ENCODE measurements at places on chromosomes 2 and 18. TPM values are rescaled to one million over a fixed set of nuclear protein-coding genes. Genes with fewer than 3 reads are reported as not detected.
A peak's percentile ranks its signal among the peaks of the same experiment; 100 is the strongest.

DNA sequence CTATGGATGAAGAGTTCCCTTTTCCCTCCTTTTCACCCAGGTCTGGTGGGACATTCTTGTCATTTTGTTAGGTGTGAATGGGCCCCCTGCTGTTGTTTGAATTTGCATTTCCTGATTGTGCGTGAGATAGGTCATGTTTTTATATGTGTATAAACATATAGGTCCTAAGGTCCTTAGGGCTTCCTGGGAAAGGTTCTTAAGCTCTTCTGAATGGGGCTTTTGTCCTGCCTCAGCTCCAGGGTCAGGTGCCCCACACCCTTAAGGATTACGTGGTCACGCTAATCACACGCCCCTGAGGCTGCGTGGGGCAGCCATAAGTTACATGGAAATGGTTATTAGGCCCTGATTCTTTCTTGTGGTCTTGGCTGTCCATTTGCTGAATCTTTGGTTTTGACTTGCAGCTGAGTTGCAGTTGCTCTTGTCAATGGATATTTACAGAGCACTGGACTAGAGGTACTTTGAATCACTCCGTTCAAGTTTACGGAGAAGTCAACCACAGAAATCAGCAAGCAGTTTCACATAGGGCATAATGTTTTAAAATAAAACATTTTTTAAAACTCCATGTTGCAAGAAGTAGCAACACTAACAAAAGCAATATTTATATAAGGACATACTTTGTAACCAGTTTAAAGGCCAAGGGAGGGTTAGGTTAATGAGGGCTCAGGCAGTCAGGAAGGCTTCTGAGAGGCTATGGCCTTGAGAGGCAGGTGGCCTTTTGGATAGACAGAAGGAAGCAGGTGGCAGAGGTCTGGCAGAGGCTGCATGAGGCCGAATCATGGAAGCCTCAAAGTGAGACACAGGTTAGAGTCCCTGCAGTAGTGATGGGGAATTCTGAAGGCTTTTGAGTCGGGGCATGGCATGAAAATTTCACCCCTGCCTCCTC lies 24.2 kb downstream of the LIPG start:
- DNase-seq: no peak
- no peak overlapping the region for H3K4me3 ChIP-seq
- H3K27me3 ChIP-seq: no peaks in the 10 kb centered on the region
- peaks cover 7% of the 10 kb centered on the region for H3K4me1 ChIP-seq

The EGR4 gene
- total RNA-seq: not detected

GRCh38 chr2:26848336-26849055 lies 564 bp downstream of the DPYSL5 start:
- DNase-seq: peak; percentile 90
- no peaks in the 10 kb centered on the region for H3K36me3 ChIP-seq
- no peak overlapping the region for H3K4me3 ChIP-seq
- H3K27me3 ChIP-seq: peaks cover 85% of the 10 kb centered on the region

The EMILIN1 gene
- total RNA-seq: 138 TPM

The HOXD13 gene
- not detected for total RNA-seq

GRCh38 chr2:180012523-180012922 lies 5.4 kb upstream of the CWC22 start:
- H3K4me3 ChIP-seq: peak overlapping the region; percentile 14
- peaks cover 24% of the 10 kb centered on the region for H3K4me1 ChIP-seq
- DNase-seq: peak; percentile 54
- no peaks in the 10 kb centered on the region for H3K36me3 ChIP-seq

The CXCR1 gene
- total RNA-seq: not detected

The DCDC2C gene
- not detected for total RNA-seq

GRCh38 chr2:18959952-18960717 lies 370.8 kb upstream of the NT5C1B start:
- H3K36me3 ChIP-seq: no peaks in the 10 kb centered on the region
- no peak for DNase-seq
- H3K27me3 ChIP-seq: no peaks in the 10 kb centered on the region
- H3K4me3 ChIP-seq: no peak overlapping the region

- no peak overlapping the region for H3K4me3 ChIP-seq
- peaks cover 6% of the 10 kb centered on the region for H3K27me3 ChIP-seq
- peak; percentile 2 for DNase-seq
- H3K36me3 ChIP-seq: no peaks in the 10 kb centered on the region
Measured at GRCh38 chr2:128625421-128625820, 306.8 kb upstream of the HS6ST1 start.

DNA sequence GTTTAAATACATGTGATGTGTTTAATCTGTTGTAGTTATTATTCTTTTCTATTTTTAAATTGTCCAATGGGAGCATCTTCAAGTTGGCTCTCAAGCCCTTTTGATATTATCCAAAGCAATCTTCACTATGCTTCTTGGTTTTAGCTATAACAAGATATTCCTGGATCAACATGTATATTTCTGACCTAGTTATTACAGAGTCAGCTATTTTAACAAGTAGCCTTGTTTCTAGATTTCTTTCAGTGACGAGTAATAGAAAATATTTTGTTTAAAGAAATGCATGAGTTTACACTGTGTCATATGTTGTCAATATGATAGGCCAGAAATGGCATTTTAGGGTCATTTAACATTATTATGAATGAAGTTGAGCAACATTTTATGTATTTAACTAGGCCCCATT lies 421.8 kb upstream of the MAP2 start:
- H3K27ac ChIP-seq: no peak overlapping the region
- H3K4me1 ChIP-seq: no peaks in the 10 kb centered on the region
- no peaks in the 10 kb centered on the region for H3K36me3 ChIP-seq
- H3K27me3 ChIP-seq: no peaks in the 10 kb centered on the region

DNA sequence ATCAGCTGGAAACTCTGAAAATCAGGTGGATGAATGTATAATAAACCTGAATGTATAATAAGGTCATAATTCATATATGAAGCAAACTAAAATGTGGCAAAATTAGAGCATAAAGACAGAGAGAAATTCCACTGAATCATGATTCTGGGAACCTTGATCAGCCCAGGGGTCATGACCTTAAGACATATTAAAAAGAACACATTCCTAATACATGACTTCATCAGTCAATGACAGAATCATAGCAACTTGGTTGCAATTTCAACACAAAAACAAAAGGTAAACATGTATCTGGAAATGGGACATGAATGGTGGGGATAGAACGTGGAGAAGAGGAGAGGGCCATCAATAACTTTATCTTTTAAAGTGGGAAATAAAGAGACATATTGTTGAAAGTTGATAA lies 17.6 kb downstream of the AFF3 start:
- H3K27ac ChIP-seq: no peak overlapping the region
- H3K4me1 ChIP-seq: no peaks in the 10 kb centered on the region
- H3K36me3 ChIP-seq: no peaks in the 10 kb centered on the region
- no peak overlapping the region for H3K4me3 ChIP-seq
- DNase-seq: no peak
- H3K27me3 ChIP-seq: no peaks in the 10 kb centered on the region
